ENCODE measurements at places on chromosomes 3 and 15. TPM values are rescaled to one million over a fixed set of nuclear protein-coding genes. Genes with fewer than 3 reads are reported as not detected.

Gene IGSF11
- 0.09 TPM for total RNA-seq

Gene CHCHD6
- total RNA-seq, result 16.5 TPM

Gene BTBD1
- 67.2 TPM for total RNA-seq

Gene MGLL
- 13.6 TPM for total RNA-seq

Gene TTC23
- total RNA-seq, result 24.7 TPM

Gene MED12L
- total RNA-seq, result 0.09 TPM

Gene CPN2
- total RNA-seq, result not detected

Gene C3orf80
- not detected for total RNA-seq

Gene SPSB4
- total RNA-seq, result not detected

Gene ZNF197
- 19.4 TPM for total RNA-seq

Gene RLBP1
- total RNA-seq, result not detected

Gene ARHGAP11A
- total RNA-seq, result 5.4 TPM

Gene UROC1
- total RNA-seq, result not detected

Gene CD200R1
- total RNA-seq, result 0.09 TPM

Gene ATP8B4
- total RNA-seq, result 29.4 TPM

Gene PAQR5
- total RNA-seq, result 2.8 TPM

Gene DLG1
- total RNA-seq, result 30.7 TPM

Gene MTMR10
- total RNA-seq, result 9.1 TPM

Gene CHRNB4
- not detected for total RNA-seq

Gene XCR1
- not detected for total RNA-seq

Gene RAB6B
- total RNA-seq, result 0.52 TPM

All from bronchial smooth muscle cell (primary cell).